Pancreas (tissue), 10 donors: ENCODE measurements at places on chromosomes 2 and 18. TPM values are rescaled to one million over a fixed set of nuclear protein-coding genes. Genes with fewer than 3 reads are reported as not detected.

GRCh38 chr2:191910518-191910917 lies 63.6 kb upstream of the CAVIN2 start:
- H3K27ac ChIP-seq: no peak overlapping the region
- H3K36me3 ChIP-seq: no peaks in the 10 kb centered on the region
- no peaks in the 10 kb centered on the region for H3K27me3 ChIP-seq
- no peaks in the 10 kb centered on the region for H3K4me1 ChIP-seq
- H3K4me3 ChIP-seq: no peak overlapping the region

DNA sequence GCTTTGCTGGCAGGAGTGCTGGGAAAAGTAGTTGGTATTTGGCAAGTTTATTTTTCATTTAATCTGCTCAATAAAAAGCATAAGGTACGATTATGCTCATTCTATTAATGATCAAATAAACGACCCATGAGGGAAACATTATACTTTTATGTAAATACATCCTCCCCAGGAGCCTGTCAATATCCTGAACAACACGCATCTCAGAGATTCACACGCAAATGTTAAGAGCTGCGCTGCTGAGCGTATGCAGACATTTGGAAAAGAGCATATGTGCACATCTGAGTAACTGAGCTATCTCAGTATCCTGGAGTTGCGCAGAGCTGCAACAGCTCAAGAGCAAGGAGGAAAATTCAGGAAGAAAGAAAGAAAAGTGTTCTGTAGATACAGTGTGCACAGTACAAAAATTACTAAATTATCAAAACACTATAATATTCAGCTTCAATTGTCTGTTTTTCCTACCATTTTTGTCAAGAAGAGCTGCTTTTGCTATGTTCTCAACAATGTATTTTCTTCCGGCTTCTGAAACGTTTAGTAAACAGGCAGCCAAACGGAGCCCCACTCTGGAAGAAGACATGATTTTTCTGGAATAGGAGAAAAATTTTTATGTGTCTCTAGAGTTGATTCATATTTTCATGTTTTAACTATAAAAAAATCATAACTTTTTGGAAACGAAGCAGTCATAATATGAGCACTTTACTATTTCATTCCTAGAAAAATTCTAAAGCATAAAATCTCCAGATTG lies 2.4 kb downstream of the FTCDNL1 start:
- H3K27ac ChIP-seq: no peak overlapping the region
- DNase-seq: no peak
- H3K4me3 ChIP-seq: no peak overlapping the region
- H3K36me3 ChIP-seq: no peaks in the 10 kb centered on the region

GRCh38 chr2:157180359-157180758 lies 77.1 kb upstream of the GALNT5 start:
- DNase-seq: no peak
- no peaks in the 10 kb centered on the region for H3K4me1 ChIP-seq
- no peaks in the 10 kb centered on the region for H3K27me3 ChIP-seq
- H3K36me3 ChIP-seq: no peaks in the 10 kb centered on the region
- no peak overlapping the region for H3K4me3 ChIP-seq

DNA sequence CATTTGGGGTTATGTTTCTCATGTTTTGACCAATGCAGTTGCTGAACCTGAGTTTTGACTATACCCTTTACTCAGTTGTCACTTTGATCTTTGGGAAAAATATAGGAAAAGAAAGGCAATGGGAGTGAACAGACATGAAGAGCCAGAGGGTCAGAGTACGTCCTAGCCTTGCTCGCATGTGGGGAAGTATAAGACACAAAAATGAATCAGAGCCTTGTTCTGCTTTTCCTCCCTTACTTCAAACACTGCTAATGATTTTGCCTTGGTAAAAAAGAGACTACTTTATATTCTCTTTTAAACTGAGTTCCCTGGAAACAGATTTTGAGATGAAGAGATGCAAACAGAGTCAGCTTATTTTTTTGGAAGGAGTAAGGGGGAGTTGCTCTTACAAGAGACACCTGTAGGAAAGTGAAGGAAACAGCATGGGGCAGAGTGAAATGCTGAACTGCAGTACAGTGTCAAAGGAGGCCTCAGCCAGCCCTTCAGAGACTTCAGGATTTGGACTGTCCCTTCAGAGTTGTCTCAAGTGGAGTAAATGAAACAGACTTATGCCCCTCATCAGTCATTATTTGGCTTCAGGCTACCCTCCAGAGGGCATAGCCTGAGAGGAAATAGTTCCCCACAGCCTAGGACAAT lies 11.1 kb upstream of the FAP start:
- H3K36me3 ChIP-seq: no peaks in the 10 kb centered on the region
- H3K27me3 ChIP-seq: no peaks in the 10 kb centered on the region
- H3K4me1 ChIP-seq: no peaks in the 10 kb centered on the region
- no peak for DNase-seq
- H3K27ac ChIP-seq: no peak overlapping the region

GRCh38 chr18:72820571-72820970 lies 47.2 kb downstream of the NETO1 start:
- no peaks in the 10 kb centered on the region for H3K36me3 ChIP-seq
- no peak overlapping the region for H3K4me3 ChIP-seq
- H3K27me3 ChIP-seq: no peaks in the 10 kb centered on the region
- H3K27ac ChIP-seq: no peak overlapping the region
- no peak for DNase-seq
- H3K4me1 ChIP-seq: no peaks in the 10 kb centered on the region

CEBPZ gene
- total RNA-seq: 20.6 TPM

LINC00305 gene
- total RNA-seq: not detected

HOXD13 gene
- not detected for total RNA-seq

CFC1 gene
- 3.0 TPM for total RNA-seq

NYAP2 gene
- total RNA-seq: 0.04 TPM

DSC2 gene
- total RNA-seq: 20.0 TPM
